Testis (tissue), 5 donors: ENCODE measurements at places on chromosomes 12 and 14. TPM values are rescaled to one million over a fixed set of nuclear protein-coding genes. Genes with fewer than 3 reads are reported as not detected.
A peak's percentile ranks its signal among the peaks of the same experiment; 100 is the strongest.

- peaks cover 24% of the 10 kb centered on the region for H3K4me1 ChIP-seq
- no peak for DNase-seq
- no peaks in the 10 kb centered on the region for H3K36me3 ChIP-seq
- H3K4me3 ChIP-seq, result no peak overlapping the region
- H3K27me3 ChIP-seq, result no peaks in the 10 kb centered on the region
Observed at GRCh38 chr12:13102461-13103195, 839 bp downstream of the GSG1 start.

DNA sequence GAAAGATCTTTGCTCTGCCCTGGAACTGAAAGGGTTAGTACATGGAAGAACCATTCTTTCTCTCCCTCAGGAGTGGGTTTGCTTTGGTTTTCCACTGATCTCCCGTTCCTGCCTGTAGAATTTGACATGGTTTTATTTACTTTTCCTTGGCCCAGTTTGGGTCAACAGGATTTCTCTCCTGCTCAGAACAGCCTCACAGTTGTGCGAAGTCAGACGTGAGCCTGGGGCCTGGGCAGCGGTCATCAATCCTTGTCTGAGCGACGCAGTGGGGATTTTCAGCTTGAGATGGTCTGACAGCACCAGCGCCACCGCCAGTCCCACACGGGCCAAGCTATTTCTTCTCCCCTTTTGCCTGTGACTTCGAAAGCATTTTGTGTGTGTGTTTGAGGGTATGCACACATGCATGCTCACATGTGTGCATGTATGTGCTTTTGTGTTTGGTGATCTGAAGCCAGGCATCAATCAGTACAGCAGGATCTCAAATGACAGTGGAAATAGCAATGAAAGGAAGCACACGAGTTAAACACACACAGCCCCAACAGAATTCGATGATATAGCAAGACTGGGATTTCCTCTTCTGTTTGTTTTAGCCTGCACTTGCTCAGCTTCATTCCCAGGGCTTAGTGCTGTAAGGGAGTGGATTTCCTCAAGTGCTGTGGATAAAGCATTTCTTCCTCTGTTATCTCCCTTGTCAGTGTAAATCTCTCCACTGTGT lies 58.3 kb downstream of the SMOC1 start:
- no peak for DNase-seq
- H3K4me1 ChIP-seq, result no peaks in the 10 kb centered on the region
- H3K36me3 ChIP-seq, result no peaks in the 10 kb centered on the region
- H3K27ac ChIP-seq, result no peak overlapping the region
- no peaks in the 10 kb centered on the region for H3K27me3 ChIP-seq
- no peak overlapping the region for H3K4me3 ChIP-seq

The SLCO1B1 gene
- total RNA-seq, result 0.37 TPM

DNA sequence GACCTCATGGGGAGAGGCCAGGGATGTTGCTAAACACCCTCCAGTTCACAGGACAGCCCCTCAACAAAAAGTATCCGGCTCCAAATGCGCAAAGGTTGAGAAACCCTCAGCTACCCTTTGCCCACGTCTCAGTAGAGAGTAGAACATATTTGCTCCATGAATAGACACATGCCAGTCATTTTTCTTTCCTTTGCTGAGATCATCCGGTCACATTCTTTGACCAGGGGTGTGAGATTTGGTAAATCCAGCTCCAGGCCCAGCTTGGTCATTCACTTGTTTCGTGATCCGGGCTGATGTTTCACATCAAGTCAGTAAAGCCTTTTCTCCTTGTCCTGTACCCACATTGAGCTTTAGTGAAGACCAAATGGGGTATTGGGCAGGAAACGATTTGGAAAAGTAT lies 83.6 kb upstream of the LHX5 start:
- no peaks in the 10 kb centered on the region for H3K4me1 ChIP-seq
- H3K27me3 ChIP-seq, result no peaks in the 10 kb centered on the region
- DNase-seq, result no peak
- no peak overlapping the region for H3K27ac ChIP-seq
- H3K36me3 ChIP-seq, result no peaks in the 10 kb centered on the region

- no peak for DNase-seq
- no peaks in the 10 kb centered on the region for H3K4me1 ChIP-seq
Observed at GRCh38 chr12:29207120-29207519, 58.0 kb downstream of the FAR2 start.

- H3K4me3 ChIP-seq, result no peak overlapping the region
- no peaks in the 10 kb centered on the region for H3K4me1 ChIP-seq
- H3K27ac ChIP-seq, result no peak overlapping the region
Observed at GRCh38 chr14:66272221-66272620, 213.9 kb upstream of the CCDC196 start.

The GALNT9 gene
- total RNA-seq, result 1.3 TPM

The ANO2 gene
- 9.8 TPM for total RNA-seq

GRCh38 chr14:99075771-99076375 lies 196.1 kb downstream of the BCL11B start:
- DNase-seq, result no peak
- H3K36me3 ChIP-seq, result no peaks in the 10 kb centered on the region
- no peaks in the 10 kb centered on the region for H3K27me3 ChIP-seq
- no peak overlapping the region for H3K27ac ChIP-seq
- H3K4me3 ChIP-seq, result no peak overlapping the region
- H3K4me1 ChIP-seq, result no peaks in the 10 kb centered on the region

DNA sequence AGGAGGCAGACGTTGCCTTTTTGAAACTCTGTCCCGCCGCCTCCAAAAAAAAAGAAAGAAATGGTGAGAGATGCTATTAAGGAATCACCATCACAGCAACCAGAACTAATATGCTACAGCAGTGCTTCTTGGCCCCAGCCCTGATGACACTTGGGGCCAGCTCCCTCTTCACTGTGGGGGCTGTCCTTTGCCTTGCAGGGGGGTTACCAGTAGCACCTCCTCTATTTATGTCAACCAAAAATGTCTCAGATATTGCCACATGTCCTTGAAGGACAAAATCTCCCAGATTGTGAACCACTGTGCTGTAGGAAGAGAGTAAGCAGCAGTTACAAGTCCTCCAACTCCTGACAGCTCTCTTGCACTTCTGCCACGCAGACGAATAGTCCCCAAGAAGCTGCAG lies 76.4 kb downstream of the LRRC74A start:
- H3K4me1 ChIP-seq, result peaks cover 22% of the 10 kb centered on the region
- no peak overlapping the region for H3K27ac ChIP-seq
- H3K4me3 ChIP-seq, result no peak overlapping the region
- DNase-seq, result no peak
- H3K27me3 ChIP-seq, result no peaks in the 10 kb centered on the region
- no peaks in the 10 kb centered on the region for H3K36me3 ChIP-seq

The LRFN5 gene
- 6.8 TPM for total RNA-seq

GRCh38 chr12:53115112-53115890 lies 12.0 kb downstream of the SOAT2 start:
- H3K4me1 ChIP-seq, result no peaks in the 10 kb centered on the region
- H3K4me3 ChIP-seq, result no peak overlapping the region
- H3K27ac ChIP-seq, result no peak overlapping the region
- no peaks in the 10 kb centered on the region for H3K36me3 ChIP-seq
- no peaks in the 10 kb centered on the region for H3K27me3 ChIP-seq

- no peak for DNase-seq
- no peaks in the 10 kb centered on the region for H3K27me3 ChIP-seq
- peak overlapping the region; percentile 10 for H3K27ac ChIP-seq
- no peaks in the 10 kb centered on the region for H3K36me3 ChIP-seq
Observed at GRCh38 chr14:76922584-76922983, 96.4 kb downstream of the LRRC74A start.

GRCh38 chr12:9662488-9662887 lies 7.0 kb upstream of the CLEC2D start:
- H3K4me3 ChIP-seq, result no peak overlapping the region
- H3K4me1 ChIP-seq, result no peaks in the 10 kb centered on the region
- no peak overlapping the region for H3K27ac ChIP-seq
- H3K27me3 ChIP-seq, result no peaks in the 10 kb centered on the region
- H3K36me3 ChIP-seq, result no peaks in the 10 kb centered on the region

- no peak for DNase-seq
- H3K27ac ChIP-seq, result no peak overlapping the region
- H3K36me3 ChIP-seq, result no peaks in the 10 kb centered on the region
- H3K4me3 ChIP-seq, result no peak overlapping the region
- H3K27me3 ChIP-seq, result no peaks in the 10 kb centered on the region
Observed at GRCh38 chr14:39491134-39491571, 58.9 kb upstream of the FBXO33 start.

- no peak overlapping the region for H3K27ac ChIP-seq
- no peaks in the 10 kb centered on the region for H3K4me1 ChIP-seq
- H3K27me3 ChIP-seq, result no peaks in the 10 kb centered on the region
Observed at GRCh38 chr12:29799591-29799990, 15.8 kb upstream of the TMTC1 start.

The GLIPR1L1 gene
- 1.9 TPM for total RNA-seq

- no peak overlapping the region for H3K4me3 ChIP-seq
- H3K27me3 ChIP-seq, result no peaks in the 10 kb centered on the region
- no peak overlapping the region for H3K27ac ChIP-seq
- no peaks in the 10 kb centered on the region for H3K36me3 ChIP-seq
- no peak for DNase-seq
- H3K4me1 ChIP-seq, result no peaks in the 10 kb centered on the region
Observed at GRCh38 chr14:30855345-30856037, 18.9 kb upstream of the COCH start.
